ENCODE measurements at places on chromosomes 13 and 19. TPM values are rescaled to one million over a fixed set of nuclear protein-coding genes. Genes with fewer than 3 reads are reported as not detected.

DNA sequence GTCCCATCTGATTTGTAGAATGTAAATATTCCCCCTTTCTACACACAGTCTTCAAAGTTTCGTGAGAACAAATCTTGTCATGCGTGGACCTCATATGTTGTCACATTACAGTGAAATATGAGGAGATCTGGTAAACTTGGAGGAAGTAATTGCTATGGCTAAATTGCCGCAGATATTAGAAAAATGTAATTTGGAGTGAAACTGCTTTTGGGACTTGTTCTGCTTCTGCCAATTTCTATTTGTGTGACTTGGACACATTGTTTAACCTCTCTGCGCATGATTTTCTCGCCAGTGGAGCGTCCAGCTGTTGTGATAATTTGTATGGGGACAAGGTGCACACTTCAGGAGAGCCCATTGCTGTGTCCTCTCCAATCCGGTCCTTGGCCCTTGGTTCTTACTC, 693.1 kb upstream of the SLC10A2 start:
- DNase-seq: no peak
- H3K27me3 ChIP-seq: no peaks in the 10 kb centered on the region
- H3K27ac ChIP-seq: no peak overlapping the region
- no peak overlapping the region for H3K4me3 ChIP-seq
- H3K36me3 ChIP-seq: no peaks in the 10 kb centered on the region

ZNF813 gene
- total RNA-seq: 5.1 TPM

HIF3A gene
- 40.4 TPM for total RNA-seq

REX1BD gene
- total RNA-seq: 56.9 TPM

GRCh38 chr13:71912524-71912923, 45.5 kb upstream of the DACH1 start:
- H3K4me3 ChIP-seq: no peak overlapping the region
- no peaks in the 10 kb centered on the region for H3K27me3 ChIP-seq

GRCh38 chr13:62137629-62138405, 722.2 kb upstream of the PCDH20 start:
- H3K36me3 ChIP-seq: no peaks in the 10 kb centered on the region
- H3K27me3 ChIP-seq: no peaks in the 10 kb centered on the region
- no peak overlapping the region for H3K27ac ChIP-seq
- H3K4me1 ChIP-seq: no peaks in the 10 kb centered on the region
- DNase-seq: no peak

GRCh38 chr19:4952945-4953344, 16.0 kb upstream of the KDM4B start:
- peak; percentile 31 for DNase-seq
- no peaks in the 10 kb centered on the region for H3K4me1 ChIP-seq
- H3K27ac ChIP-seq: no peak overlapping the region
- no peaks in the 10 kb centered on the region for H3K27me3 ChIP-seq
- H3K36me3 ChIP-seq: no peaks in the 10 kb centered on the region

DNA sequence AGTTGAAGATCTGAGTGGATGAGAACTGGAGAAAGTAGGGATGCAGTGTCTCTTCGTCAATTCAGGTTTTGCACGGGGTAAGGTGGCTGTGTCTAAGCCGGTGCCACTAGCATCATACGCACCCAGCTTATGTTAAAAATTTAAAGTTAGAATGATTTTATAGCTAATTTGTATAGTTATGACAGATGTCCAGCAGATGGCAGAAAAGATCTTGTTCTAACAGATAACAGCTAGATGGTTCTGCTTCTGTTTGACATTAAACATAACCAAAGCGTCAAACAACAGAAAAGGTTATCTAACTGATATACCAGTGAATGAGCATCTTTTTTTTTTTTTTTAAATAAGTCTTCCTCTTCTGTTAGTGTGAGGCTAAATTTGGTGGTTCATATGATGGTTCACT, 18.8 kb upstream of the EDDM13 start:
- no peak overlapping the region for H3K27ac ChIP-seq
- no peak overlapping the region for H3K4me3 ChIP-seq
- no peaks in the 10 kb centered on the region for H3K36me3 ChIP-seq
- no peaks in the 10 kb centered on the region for H3K27me3 ChIP-seq

GRCh38 chr13:25302121-25302520, 696 bp downstream of the NUP58 start:
- H3K27ac ChIP-seq: peak overlapping the region; percentile 86
- peaks cover 4% of the 10 kb centered on the region for H3K4me1 ChIP-seq
- H3K36me3 ChIP-seq: no peaks in the 10 kb centered on the region

DNA sequence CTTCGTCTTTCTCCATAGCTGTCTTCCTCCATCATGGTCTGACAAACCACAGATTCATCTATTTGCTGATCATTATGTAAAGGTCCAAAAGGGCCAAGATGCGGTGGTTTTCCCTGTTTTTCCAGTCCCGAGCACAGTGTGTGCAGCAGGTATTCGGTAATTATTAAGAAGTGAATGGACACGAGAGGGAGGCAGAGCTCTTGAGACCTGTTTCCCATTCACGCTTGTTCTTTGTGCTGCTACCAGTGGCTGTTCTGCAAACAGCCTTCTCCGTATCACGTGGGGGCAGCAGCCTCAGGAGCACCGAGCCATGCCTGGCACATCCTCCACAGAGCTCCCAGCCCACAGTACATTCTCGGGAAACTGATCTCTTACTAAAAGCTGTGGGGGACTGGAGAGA, 50.3 kb downstream of the CCDC70 start:
- H3K4me3 ChIP-seq: no peak overlapping the region
- DNase-seq: peak; percentile 78
- H3K4me1 ChIP-seq: no peaks in the 10 kb centered on the region
- H3K36me3 ChIP-seq: no peaks in the 10 kb centered on the region
- H3K27me3 ChIP-seq: no peaks in the 10 kb centered on the region

PSPN gene
- total RNA-seq: 2.0 TPM
